Activated naive CD8-positive, alpha-beta T cell treated with anti-CD3 and anti-CD28 coated beads for 36 hours (primary cell): ENCODE measurements at places on chromosomes 7 and 10.

DNA sequence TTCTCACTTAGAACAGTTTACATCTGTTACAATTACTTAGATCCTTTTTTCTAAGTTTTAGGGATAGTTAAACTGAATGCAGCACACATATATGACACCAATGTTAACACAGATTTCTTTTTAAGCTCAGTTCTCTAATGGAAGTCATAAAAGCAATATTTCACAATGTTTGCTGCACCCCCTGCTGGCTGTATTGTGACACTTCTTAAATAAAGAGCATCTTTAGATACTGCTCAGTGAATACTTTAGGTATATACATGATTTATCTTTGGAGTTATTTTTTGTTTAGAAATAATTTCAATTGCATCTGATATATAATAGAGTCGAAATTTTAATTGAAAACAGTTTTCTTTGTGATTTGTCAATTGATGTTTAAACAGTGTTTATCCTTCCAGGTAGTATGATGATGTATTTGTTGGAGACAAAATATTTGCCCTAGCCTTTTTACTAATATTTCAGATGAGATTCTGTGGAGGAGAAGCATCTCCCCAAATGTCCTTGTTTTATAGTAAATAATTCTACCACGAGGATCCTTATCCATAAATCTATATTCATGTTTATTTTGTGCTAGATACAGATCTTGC is 174.4 kb downstream of the ST7 start:
- peak; percentile 23 for DNase-seq

GRCh38 chr10:47458466-47459154 is 25.3 kb downstream of the ANXA8 start:
- no peak for DNase-seq

DNA sequence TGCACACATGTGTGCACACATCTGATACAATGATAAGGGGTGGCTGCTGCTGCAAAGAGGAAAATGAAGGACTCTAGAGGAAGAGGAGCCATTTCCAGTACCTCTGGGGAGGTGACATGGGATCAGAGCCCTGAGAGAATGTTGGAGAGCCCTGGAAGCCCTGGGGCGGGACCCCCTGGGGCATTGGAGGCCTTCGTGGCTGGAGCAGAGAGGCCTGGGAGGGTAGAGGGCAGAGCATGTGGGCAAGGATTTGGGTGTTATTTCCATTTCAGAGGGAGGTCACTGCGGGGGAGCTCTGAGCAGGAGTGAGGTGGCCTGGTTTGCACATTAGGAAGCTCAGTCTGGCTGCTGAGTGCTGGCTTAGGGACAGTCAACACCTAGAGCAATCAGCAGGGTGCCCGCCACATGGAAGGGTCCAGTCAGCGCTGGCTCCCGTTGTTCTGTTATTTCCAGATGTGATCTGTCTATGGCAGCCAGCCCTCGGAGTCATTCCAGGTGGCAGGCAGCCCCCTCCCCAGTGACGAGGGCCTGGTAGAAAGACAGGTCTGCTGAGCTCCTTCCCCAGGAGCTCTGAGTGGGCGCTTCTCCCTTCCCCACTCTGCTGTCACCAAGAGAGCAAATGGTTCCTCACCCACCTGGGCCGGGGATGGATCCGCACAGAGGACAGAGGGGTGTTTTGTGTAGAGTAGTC is 24.1 kb upstream of the BTBD16 start:
- DNase-seq, result no peak

DNA sequence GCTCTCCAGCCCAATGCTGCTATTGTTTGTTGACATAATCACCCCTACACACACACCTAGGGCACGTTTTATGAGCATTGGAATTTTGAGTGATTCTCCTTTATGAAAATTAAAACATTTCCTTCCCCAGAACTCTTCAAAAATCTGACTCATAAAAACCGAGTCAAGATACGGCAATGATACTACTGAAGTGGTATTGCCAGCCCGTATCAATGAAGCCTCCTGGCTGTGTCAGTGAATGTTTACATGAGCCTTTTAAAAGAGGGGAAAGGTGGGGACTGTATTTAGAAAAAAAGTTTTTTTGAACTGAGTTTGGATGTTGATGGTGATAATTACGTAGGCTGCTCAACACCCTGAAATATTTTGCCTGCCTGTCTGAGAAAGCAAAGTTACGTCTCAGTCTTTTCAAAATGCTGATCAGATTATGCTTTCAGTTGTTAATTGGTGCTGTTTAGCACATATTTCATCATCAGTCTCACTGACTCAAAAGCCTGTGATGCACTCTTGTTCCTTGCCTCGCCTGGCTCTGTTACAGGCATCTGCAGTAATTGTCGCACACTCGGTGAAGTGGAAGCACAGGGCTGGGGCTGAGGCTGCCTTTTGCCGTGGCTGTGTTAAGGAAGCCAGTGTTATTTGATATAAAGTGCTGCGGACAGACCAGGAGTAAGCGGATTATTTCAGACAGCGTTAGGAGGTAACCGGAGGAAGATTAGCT is 157.4 kb upstream of the TCF7L2 start:
- DNase-seq, result no peak

GRCh38 chr7:144668503-144668902 is 167.3 kb downstream of the TPK1 start:
- DNase-seq, result no peak

DNA sequence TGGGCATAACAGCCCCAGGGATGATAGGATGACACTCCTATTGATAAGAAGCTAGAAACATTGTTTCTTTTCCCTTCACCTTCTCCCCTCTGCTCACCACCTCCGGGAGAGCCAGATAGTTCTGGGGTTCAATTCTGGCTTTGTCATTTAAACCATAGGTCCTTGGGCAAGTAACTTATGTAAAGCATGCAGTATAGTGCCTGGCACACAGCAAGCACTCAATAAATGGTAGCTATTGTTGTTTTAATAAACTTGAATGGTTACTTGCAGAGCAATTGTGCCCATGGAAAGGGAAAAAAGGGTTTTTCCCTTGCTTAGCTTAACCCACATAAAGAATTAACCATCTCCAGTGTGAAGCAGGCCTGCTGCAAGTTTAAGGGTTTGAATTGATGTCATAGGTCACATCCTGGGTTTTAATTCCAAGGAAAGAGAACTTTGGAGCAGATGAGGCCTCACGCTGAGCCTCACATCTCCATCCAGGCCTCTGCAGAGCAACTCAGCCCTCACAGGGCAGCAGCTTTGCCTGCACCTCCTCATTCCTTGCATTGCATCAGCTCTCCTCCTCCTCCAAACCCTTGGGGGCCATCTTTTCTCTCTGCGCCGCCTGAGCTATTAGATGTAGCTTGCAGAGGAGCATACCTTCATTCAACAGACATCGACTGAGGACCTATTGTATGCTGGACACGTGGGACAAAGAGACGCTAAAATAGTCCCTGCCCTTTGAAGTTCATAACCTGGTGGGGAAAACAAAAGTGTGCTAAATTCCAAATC is 22.9 kb downstream of the ZNF775 start:
- DNase-seq, result no peak

DNA sequence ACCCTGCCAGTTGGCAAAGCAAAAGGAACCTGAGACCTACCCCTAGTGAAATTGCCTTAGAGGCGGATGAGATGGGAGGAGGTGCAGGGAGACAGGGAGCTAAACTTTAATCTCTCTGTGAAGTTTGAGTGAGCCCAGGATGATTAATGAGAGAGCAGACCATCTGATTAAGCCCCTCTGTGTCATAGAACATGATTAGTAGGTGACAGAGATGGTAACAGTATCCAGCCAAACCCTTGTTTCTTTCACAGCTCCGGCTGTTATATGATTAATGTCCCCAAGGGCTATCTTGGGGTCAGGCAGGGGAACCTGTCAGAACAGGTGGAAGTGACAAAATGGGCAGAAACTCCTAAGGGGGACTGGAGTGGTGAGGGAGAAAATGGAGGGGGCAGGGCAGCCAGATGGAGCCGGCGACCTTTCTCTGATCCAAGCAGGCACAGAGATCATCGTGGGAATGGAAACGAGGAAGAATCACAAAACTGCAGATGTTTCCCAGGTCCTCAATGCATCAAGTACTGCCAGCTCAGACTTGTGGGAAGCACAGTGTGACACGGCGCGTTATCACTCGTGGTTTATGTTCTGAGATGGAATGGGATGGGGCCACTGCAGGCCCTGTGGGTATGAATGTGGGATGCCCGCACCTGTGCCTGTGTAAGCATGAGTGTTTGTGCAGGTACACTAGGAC is 684.2 kb downstream of the LRMDA start:
- no peak for DNase-seq

DNA sequence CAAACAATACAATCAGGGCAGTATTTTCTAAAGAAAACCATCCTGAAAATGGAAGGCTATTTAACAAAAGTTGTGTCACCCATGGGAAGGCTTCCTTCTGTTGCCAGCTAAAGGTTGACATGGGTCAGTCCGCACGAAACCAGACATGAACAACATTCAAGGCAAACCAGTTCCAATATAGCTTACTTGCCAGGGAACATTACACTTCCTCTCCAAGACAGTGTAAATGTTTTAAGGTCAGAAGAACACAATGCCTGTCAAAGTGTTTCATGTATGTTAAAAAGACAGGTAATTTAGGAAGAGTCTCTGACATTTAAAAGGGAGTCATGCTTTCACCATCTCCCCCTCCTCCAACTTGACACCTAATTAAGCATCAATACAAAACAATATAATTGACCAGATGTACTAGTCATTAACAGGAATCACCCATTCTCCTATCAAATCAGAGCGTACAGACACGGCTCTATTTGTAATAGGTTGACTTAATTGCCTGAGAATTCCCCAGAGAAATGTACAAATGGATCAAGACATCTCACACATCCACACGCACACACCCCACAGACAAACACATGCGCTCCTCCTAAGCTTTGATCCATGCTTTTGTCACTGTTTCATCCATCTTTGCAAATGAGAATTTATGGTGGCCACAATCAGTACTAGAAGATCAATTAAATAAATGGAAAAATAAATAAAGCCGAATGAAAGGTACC is 69.5 kb downstream of the CACNA2D1 start:
- DNase-seq, result no peak

GRCh38 chr10:132792796-132793195 is 6.8 kb upstream of the NKX6-2 start:
- no peak for DNase-seq

DNA sequence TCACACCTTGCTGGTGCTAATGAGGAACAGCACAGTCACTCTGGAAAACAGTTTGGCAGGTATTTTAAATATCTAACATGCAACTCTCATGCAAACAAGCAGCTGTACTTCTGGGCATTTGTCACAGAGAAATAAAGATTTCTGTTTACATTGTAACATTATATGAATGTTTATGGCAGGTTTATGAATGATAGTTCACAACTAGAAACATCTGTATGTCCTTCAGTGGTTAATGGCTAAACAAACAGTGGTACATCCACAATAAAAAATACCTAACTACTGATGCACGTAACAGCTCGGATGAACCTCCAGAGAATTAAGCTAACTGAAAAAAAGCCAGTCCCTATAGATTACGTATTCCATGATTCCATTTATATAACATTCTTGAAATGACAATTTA is 109.6 kb downstream of the GPR37 start:
- no peak for DNase-seq

DNA sequence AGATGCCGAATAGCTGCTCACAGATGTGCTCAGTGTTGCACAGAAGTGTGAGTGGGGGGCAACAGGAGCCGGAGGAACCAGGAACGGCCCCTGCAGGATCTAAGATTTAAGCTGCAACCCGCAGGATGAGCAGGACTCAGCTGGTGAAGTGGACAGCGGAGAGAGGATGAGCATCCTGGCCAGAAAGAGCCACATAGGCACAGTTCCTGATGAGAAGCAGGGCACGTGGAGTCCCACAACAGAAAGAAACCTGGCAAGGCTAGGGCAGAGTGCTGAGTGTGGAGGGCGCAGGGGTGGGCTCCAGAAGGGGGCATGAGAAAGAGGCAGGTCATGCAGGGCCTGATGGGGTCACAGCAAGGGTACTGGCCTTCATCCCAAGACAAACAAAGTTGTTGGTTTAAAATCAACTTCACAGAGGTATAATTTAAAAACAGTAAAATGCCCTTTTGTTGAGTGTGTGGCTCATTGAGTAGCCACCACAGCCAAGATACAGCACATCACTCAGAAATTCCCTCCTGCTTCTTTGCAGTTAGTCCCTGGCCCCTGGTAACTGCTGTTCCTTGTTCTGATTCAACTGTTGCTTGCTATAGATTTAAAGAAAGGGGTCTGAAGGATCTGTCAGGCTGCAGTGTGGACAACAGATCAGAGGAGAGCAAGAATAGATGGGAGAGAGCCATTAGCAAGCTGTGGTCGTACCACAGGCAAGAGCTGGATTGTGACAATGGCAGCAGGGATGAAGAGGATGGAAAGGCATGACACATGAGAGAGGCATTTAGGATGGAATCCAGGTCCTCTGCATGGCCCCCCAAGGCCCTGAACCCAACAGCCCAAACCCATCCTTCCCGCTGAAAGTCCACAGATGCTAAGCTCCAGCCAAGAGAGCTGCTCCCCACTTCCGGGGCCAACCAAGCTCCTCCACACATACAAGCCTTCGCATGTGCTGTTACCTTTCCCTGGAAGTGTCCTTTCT is 53.1 kb upstream of the OSBPL3 start:
- DNase-seq, result no peak

DNA sequence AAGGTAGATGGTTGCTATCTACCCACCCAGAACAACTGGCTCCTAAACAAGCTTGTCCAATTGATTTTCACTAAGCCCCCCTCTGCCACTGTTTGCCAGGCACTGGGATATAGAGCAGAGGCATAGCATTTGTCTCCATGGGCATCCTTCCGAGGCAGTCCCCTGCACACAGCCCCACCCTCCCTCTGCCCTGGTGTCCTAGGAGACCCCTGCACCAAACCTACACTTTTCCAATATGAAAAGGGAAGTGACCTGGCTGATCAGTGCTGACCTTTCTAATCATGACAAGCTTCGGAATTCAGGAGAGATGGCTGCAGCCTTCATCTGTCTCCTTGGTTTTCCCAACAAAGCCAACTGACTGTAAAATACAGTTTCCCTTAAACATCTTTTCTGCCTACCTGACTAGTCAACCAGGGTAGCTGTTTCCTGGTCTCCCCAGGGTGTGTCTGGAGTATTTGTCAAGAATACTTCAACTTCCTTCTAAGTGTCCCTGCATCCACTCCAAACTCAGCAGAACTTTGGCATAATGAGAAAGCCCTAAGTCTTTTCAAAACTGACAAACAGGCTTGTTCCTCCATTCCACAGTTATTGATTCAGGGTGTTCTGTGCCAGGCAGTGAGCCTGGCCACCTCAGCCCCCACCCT is 7.6 kb upstream of the SLC18A3 start:
- DNase-seq, result no peak

- DNase-seq, result no peak
Observed at GRCh38 chr7:144782883-144783282, 53.0 kb downstream of the TPK1 start.

DNA sequence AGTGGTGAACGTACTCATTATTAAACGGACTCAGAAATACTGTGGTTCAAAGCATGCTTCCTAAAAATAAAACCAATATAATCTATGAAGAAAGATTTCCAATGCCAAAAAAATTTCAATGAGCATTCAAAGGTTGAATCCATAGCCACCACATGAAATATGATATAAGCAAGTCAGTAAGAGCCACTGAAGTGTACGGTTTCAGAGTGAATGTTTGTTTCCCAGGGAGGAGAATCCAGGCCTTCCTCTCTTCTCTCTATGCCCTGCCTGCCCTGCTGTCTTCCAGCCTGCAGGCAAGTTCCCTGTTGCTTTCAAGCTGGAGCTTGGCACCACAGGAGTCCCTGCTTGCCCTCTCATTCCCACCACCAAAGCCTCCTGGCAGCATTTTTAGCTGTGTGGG is 1171.6 kb upstream of the C7orf33 start:
- no peak for DNase-seq

GRCh38 chr7:81783818-81784217 is 14.0 kb upstream of the HGF start:
- DNase-seq, result no peak

GRCh38 chr10:79331709-79332108 is 15.6 kb upstream of the PPIF start:
- peak; percentile 87 for DNase-seq

GRCh38 chr7:17010637-17011300 is 129.0 kb upstream of the AGR3 start:
- no peak for DNase-seq
